ENCODE measurements at places on chromosomes 6 and 20.

DNA sequence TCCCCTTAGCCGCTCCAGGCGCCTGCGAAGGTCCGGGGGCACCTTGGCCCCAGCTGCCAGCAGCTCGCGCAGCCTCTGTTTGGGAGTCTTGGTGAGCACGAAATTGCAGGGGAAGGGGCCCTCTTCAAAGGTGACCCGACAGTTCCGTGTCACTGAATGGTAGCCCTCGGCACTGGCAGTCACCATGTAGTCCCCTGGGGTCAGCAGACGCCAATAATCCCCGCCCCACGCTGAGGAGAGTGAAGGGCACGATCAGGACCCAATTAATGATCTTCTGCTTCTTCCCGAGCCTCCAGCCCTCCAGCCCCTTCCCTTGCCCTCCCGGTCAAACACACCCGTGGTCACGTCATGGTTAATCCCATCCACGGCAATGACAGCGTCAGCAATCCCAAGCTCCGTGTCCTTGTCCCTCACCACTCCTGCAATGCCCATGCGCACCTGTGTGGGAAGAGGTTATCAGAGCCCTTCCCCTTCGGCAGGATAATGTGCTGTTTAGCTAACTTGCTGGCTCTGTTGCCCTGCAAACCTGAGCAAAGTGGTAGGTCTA is 6.2 kb downstream of the CPXM1 start:
- no peak for DNase-seq

DNA sequence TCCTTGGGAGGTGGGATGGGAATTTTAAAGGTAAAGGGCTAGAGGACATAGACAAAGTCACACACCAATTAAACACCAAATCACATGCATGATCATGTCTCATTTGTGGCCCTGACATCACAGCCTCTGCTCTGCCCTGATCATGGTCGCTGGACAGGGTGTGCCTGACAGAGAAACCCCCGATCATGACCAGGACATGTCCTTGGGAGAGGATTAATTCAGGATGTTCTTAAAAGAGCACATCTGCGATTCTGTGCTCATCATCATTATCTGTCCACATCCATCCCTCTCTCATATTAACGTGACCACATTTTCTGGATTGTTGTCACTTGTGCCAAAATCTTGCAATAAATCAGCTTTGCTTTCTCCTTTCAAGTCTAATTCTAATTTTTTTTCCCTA is 7.7 kb upstream of the PBOV1 start:
- DNase-seq = no peak

GRCh38 chr6:44401138-44401537 is 13.6 kb downstream of the CDC5L start:
- no peak for DNase-seq

DNA sequence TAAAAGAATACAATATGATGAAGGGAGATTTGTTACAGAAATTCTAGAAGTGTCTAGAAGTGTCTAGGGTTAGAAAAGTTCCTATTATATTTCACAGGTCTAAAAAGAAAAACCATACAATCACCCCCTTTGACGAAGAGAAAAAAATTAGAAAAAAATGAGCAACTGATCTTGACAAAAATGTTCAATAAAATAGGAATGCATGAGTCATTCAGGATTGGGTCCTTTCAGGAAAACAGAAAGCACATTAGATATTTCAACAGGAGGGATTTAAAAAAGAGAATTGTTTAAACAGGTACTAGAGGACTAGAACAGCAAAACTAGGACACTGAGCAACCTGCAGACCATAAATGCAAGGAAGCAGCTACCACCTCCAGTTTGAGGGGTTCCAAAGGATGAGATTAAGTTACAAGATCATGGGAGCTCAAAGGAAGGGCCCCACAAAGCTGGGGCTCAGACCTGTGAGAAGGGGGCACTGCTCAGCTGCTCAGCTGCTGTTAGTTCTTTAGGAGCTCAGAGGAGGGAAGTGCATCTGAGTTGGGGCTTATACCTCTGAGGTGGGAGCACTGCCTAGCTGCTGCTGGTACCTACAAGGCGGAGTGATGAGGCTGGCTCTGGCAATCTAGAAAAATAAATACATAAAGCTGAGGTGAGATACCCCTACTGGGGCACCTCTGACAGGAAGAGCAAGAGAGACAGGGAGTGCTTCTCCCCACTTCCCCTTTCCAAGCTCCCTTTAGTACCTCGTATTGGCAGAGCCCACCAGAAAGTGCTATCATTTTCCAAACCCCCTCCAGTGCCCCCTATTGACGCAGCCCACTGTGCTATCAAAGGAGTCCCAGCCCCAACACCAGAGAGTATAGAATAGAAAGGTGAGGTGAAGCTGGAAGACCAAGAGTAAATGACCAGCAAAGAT is 27.1 kb upstream of the BEND6 start:
- no peak for DNase-seq

DNA sequence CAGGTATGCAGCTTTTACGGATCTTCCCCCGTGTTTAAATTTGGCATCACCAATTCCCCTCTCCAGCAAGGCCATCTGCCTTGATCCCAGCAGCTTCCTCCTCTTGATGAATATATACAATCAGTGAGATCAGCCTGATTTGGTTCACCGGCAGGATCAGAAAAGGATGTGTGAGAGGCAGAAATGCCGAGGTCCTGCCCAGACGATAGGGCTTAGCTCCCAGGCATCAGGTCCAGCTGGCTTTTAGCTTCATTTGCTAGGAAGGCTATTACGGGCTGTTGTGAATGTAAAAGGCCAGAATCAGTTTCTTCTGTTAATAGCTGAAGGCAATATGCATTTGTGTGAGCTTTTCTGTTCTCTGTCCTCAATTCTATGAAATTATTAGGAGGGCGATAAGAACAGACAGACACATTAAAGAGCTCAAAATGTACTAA is 372.8 kb downstream of the BTBD9 start:
- no peak for DNase-seq

- no peak for DNase-seq
Observed at GRCh38 chr6:3310703-3311102, 52.0 kb downstream of the PSMG4 start.

DNA sequence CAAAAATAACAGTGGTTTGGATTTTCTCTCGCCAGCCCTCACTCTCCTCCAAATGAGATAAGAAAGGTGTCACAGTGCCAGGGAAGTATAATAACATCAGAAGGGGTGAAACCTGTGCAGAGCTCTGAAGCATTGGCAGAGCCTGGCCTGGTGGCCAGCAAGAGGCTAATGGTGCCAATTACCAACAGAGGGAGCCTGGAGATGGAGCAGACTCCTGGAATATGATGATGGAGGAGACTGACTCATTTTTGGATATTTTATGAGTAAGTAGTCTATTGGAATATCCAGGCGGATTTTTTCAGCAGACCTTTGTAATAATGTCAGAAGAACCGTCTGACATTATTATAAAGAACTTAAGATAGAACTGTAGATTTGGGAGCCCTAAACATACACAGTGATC is 442.6 kb upstream of the MARCKS start:
- no peak for DNase-seq

DNA sequence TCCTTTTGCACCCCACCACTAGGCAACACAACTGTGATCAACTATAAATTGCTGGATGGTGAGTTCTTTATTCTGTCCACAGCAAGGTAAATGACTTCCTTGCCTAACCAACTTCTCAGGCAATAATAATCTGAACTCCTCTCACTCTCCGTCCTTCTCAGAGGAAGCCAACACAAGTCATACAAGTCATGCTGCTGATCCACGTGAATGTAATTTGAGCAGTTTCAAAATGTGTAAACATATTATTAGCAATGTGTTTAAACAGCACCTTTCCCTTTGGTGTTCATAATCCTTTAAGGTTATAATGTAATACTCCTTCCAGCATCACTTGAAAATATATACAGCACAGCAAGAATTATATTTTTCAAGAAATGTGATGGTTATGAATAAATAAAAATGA is 127.9 kb downstream of the QRSL1 start:
- no peak for DNase-seq

DNA sequence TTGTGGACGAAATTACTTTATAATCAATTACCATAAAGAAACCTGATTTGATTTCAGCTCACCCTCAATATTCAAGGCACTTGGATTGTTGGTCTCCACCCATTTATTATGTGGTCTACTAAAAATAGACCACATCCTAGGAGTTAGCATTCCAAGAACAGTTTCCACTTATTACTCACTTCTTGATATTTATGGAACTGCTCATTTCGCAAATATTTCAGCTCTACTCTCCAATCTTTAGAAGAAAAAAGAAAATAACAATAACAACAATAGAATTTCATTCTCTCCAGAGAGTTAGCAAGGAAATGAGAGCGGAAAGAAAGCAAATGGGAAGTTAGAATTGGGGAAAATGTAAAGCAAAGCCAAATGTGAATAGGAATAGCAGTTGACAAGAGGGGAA is 26.2 kb upstream of the HDAC2 start:
- no peak for DNase-seq

DNA sequence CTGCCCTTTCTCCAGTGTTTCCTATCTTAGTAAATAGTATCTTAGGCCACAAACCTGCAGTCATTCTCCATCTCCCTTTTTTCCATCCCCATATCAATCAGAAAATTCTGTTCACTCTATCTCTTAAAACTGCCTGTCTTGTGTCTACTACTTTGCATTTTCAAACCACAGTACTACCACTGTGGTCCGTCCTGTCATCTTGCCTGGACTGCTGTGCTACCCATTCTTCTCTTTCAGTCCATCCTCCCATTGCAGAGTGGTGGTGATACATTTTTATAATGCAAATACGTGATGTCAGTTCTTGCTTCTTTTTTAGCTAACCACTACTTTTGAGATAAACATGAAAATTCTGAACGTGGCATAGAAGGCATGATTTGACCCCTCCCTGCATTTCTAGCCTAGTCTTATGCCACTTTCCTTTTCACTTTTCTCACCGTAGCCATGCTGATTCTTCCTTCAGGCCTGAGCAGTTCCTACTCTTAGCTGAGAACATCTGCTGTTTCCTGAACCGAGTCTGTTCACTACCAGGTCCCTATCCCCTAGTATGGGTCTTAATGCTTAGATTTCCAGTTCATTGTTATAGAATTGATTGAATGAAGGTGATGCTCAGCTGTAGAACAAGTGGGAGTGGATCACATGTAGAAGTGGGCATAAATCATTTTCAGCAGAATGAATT is 13.8 kb downstream of the TBPL1 start:
- no peak for DNase-seq

DNA sequence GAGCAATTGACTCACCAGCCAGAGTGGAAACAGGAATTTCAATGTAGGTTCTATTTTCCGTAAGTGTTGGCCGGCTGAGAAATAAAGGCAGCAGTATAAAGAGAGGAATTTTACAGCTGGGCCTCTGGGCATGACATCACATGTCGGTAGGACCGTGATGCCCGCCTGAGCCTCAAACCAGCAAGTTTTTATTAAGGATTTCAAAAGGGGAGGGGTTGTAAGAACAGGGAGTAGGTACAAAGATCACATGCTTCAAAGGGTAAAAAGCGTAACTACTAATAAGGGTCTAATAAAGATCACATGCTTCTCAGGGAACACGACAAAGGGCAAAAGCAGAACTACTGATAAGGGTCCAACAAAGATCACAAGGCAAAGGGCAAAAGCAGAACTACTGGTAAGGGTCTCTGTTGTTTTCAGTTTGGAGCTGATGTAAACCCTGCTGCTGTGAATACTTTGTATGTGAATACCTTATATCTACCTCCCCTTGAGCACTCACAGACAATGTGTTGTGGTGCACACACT is 9.0 kb upstream of the TULP4 start:
- no peak for DNase-seq

DNA sequence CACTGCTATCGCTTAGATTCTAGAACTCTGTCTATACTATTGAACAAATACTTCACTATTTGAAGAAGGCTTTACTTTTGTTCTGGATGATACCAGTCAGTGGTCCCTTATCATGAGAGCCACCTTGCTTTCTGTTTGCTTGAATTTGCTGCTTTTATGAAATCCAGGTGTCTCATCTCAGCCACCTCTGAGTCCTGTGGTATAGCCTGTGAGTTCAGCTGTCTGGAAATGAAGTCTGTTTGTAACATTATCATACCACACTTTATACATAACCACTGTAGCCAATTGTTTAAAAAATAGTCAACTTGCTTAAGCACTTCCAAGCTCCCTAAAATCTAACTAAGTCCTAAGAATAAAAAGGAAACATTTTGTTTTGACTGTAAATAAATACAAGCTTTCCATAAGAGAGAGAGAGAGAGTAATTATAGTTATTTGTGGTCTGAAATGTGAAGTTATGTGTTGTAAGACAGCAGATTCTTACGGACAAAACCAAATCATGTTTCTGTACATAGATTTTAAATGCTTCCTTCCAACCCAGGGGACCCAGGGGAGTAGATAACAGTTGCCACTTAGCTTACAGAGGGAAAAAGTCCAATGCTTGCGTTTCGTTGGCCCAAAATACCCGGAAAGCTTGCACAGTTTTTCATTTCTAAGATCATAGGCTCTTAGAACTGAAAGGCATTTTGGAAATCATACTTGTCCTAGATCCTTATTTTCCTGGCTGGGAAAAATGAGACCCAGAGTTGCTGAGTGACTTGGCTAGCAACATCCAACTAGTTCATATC is 1107.8 kb upstream of the FLRT3 start:
- DNase-seq = no peak

DNA sequence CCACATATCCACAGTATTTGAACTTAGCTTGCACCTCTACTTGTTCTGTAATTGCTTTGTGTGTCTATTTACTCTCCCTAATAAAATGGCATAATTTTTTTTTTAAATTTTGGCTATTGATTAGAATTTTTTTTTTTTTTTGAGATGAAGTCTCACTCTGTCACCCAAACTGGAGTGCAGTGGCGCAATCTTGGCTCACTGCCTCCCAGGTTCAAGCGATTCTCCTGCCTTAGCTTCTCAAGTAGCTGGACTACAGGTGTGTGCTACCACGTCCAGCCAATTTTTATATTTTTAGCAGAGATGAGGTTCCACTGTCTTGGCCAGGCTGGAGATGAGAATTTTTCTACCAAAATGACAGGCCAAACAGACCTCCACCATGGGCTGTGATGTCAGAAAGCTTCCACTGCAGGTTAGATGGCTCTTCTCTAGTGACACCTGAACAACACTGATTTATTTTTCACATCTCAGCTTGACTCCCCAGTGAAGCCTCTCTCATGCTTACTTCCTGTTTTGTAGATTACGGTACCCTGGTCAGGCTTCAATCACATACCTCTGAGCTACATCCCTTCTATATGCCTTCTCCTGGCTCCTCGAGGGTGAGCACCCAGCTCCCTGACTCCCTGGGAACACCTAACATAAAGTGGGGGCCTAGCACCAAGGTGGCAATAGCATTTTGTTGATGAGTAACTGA is 112.8 kb downstream of the ARHGAP18 start:
- DNase-seq = no peak

- no peak for DNase-seq
Observed at GRCh38 chr6:105072798-105073199, 107.0 kb downstream of the POPDC3 start.

GRCh38 chr6:170110201-170111140 is 180.4 kb downstream of the DLL1 start:
- no peak for DNase-seq

- no peak for DNase-seq
Observed at GRCh38 chr20:59064214-59064722, 21.7 kb upstream of the PRELID3B start.

- no peak for DNase-seq
Observed at GRCh38 chr20:52622081-52622480, 350.1 kb upstream of the TSHZ2 start.

DNA sequence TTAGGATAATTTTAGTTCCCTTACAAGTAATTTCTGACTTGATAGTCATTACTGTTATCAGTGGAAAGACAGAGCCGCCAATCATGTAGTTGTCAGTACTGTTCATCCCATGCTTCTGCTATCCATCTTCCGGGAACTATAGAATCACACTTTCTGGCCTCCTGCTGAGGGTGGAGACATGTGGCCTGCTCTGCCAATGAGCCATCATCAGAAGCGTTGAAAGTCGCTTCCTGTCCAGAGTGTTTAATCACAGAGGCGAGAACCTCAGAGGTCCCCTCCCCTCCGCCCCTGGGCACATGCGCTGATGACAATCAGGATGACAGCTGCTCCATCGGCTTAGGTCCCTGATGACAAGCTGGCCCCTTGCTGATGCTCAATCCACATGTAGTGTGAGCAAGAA is 3.0 kb downstream of the DDO start:
- no peak for DNase-seq

Data from activated T-cell treated with anti-CD3 and anti-CD28 coated beads, Interleukin-2, amount 50 U/mL, for 72 hours (primary cell).